ENCODE measurements at places on chromosomes 2 and 18. TPM values are rescaled to one million over a fixed set of nuclear protein-coding genes. Genes with fewer than 3 reads are reported as not detected.

DNA sequence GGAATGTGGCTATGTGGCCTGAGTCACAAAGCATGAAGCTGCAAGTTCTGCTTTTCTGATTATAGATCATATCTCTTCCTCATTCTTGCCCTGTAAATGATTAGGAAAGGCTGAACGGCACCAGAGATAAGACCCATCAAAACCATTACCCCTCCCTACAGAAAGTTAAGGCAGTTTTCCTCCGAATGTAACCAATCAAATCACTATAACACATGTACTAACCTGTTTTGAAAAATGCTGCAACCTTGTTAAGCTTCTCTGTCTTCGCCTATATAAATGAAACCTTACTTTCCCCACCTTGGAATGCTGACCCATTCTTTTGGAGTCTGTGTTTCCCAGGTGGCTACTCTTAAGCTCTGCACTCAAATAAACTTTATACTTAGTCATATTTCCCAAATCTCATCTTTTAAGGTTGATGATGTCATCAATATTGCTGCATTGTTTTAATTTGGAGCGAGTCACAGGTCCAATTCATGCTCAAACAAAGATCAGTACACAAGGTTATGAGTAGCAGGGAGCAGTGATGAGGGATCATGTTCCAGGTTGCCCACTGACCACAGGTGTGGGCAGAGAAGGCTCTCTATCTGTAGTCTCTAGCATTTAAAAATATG lies 662.3 kb downstream of the IRS1 start:
- H3K27ac ChIP-seq, result peak overlapping the region; percentile 46
- no peaks in the 10 kb centered on the region for H3K36me3 ChIP-seq
- DNase-seq, result no peak

GRCh38 chr2:240551288-240551687 lies 6.5 kb downstream of the ANKMY1 start:
- H3K27ac ChIP-seq, result no peak overlapping the region

DNA sequence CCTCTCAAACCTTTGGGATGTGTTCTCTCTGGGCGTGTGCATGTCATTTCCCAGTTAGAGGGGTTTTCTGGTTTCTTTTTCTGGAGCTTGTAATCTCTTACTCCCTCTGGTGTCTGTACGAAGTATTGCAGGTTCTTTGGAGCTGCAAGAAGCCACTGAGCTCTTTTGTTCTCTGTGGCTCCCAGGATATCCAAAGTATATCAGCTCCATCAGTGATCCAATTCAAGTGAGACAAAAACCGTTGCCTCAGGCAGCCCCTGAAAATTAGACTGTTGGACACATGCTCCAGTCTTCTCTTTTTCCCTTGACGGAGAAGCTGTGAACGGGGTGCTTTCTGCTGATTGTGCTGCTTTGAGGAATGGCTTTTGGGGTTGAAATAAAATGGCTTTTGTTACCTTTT lies 59.0 kb upstream of the LDLRAD4 start:
- no peak for DNase-seq
- H3K27me3 ChIP-seq, result no peaks in the 10 kb centered on the region
- H3K36me3 ChIP-seq, result peaks cover 5% of the 10 kb centered on the region

DNA sequence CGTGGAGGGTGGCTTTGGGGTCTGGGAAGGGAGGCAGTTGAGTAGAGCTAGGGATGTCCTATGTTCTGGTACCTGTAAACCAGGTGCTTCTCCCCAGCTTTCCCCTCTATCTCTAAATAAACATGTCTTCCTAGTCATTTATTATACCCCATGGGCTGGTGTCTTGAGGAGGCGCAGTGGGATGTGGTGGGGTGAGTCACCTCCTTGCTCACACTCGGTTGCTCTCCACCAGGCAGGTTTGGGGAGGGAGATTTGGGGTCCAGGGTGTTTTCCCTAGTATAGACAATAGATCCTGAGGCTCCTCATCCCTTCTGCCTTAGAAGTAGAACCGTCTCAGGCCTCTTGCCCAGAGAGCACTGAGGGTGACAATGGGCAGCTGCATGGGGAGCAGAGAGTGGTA lies 5.1 kb downstream of the PSD4 start:
- DNase-seq, result no peak
- H3K27ac ChIP-seq, result peak overlapping the region; percentile 87
- no peaks in the 10 kb centered on the region for H3K27me3 ChIP-seq
- peaks cover 24% of the 10 kb centered on the region for H3K4me1 ChIP-seq

GRCh38 chr2:102278720-102279390 lies 32.5 kb upstream of the IL1RL1 start:
- no peaks in the 10 kb centered on the region for H3K4me1 ChIP-seq
- H3K27ac ChIP-seq, result no peak overlapping the region

GRCh38 chr18:35564795-35565453 lies 16.6 kb upstream of the GALNT1 start:
- H3K4me3 ChIP-seq, result no peak overlapping the region
- no peak overlapping the region for H3K27ac ChIP-seq
- no peak for DNase-seq
- no peaks in the 10 kb centered on the region for H3K36me3 ChIP-seq

DNA sequence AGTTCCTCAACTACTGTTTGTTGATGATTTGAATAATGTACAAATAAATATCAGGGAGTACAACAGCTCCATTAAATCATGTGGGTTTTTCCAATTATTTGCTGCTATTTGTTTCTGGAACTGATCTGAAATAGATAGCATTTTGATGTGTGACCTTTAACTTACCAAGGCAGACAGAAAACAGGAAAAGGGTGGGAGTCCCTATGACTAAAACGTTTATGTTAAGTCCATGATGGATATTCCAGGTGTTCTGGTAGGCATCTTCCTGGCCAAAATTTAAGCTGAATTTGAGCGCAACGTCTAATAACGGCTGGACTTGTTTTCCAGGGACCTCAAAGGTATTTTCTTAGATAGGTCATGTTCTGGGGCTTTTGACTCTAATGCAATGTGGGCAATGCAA lies 41.6 kb downstream of the WIPF1 start:
- H3K27ac ChIP-seq, result no peak overlapping the region
- DNase-seq, result no peak
- H3K4me3 ChIP-seq, result no peak overlapping the region

GRCh38 chr2:237161189-237161588 lies 75.5 kb downstream of the COPS8 start:
- DNase-seq, result no peak
- no peak overlapping the region for H3K27ac ChIP-seq
- H3K36me3 ChIP-seq, result peaks cover 4% of the 10 kb centered on the region
- peaks cover 10% of the 10 kb centered on the region for H3K4me1 ChIP-seq
- H3K4me3 ChIP-seq, result no peak overlapping the region

DNA sequence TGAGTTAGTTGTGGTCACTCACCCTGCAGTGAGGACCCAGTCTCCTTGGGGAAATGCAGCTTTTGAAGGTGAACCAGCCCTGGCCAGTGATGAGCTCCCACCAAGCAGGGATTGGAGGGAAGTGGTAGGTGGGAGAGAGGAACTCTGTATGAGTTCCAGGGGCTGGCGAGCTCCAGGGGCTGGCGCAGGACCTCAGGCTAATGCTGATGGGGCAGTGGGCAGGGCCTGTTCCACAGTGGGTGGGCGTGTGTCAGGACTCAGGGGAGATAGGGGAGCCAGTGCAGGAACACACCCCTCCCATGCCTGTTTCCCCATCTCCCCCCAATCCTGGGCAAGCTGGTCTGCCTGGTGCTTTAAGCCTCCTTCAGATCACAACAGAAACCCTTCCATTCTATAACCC lies 208.4 kb downstream of the DYSF start:
- DNase-seq, result peak; percentile 66
- H3K27me3 ChIP-seq, result no peaks in the 10 kb centered on the region
- H3K27ac ChIP-seq, result no peak overlapping the region
- H3K4me3 ChIP-seq, result no peak overlapping the region
- H3K4me1 ChIP-seq, result peaks cover 6% of the 10 kb centered on the region

DNA sequence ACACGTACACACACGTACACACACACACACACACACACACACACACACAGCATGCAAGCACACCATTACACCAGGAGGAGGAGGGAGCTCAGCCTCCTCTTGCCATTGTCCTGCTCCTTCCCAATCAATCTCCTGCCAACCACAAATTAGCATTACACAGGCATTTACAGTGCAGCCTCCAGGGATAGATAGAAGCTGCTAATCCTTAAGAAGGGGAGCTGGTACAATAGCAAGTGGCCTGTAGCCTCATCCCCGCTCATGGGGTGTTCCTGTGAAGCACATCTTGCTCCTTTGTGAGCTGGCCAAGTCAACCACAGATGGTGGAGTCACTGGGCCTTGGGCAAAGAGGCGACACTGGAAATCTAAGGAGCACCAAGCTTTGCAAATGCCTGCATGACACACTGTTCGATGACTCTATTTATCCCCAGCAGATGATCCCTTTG lies 110.3 kb upstream of the PKDCC start:
- DNase-seq, result no peak
- H3K27me3 ChIP-seq, result peaks cover 19% of the 10 kb centered on the region
- no peaks in the 10 kb centered on the region for H3K36me3 ChIP-seq
- peak overlapping the region; percentile 21 for H3K4me3 ChIP-seq

- peaks cover 48% of the 10 kb centered on the region for H3K4me1 ChIP-seq
- H3K4me3 ChIP-seq, result peak overlapping the region; percentile 78
- no peak for DNase-seq
Measured at GRCh38 chr2:64263315-64263714, 119.1 kb upstream of the PELI1 start.

Gene LYPD6
- 16.4 TPM for total RNA-seq

Gene HOXD1
- total RNA-seq, result 7.7 TPM

Gene SLC9A2
- 6.3 TPM for total RNA-seq

Gene SERPINB3
- 0.94 TPM for total RNA-seq

Gene IL1RN
- total RNA-seq, result 20.5 TPM

Gene SKOR2
- 0.81 TPM for total RNA-seq

Gene TRIM43
- total RNA-seq, result not detected

Gene CCDC68
- total RNA-seq, result not detected

Gene SPATA3
- total RNA-seq, result not detected

Gene PTMA
- 969 TPM for total RNA-seq

Gene STARD7
- 133 TPM for total RNA-seq

Data from type B pancreatic cell (in vitro differentiated cells).